Central memory CD8-positive, alpha-beta T cell (primary cell): ENCODE measurements at places on chromosomes 6 and 20.

GRCh38 chr20:36463212-36464061 lies 77.9 kb upstream of the MYL9 start:
- H3K27me3 ChIP-seq: no peaks in the 10 kb centered on the region
- peaks cover 60% of the 10 kb centered on the region for H3K4me1 ChIP-seq
- peak overlapping the region; percentile 95 for H3K27ac ChIP-seq
- H3K36me3 ChIP-seq: peaks cover 23% of the 10 kb centered on the region
- DNase-seq: no peak
- H3K4me3 ChIP-seq: peak overlapping the region; percentile 98

- H3K27me3 ChIP-seq: no peaks in the 10 kb centered on the region
- peak overlapping the region; percentile 63 for H3K4me3 ChIP-seq
- peak overlapping the region; percentile 76 for H3K27ac ChIP-seq
- peaks cover 33% of the 10 kb centered on the region for H3K4me1 ChIP-seq
These were observed 9.5 kb upstream of the HLA-DOA start for GRCh38 chr6:33018904-33019303.

- no peaks in the 10 kb centered on the region for H3K36me3 ChIP-seq
- H3K27ac ChIP-seq: no peak overlapping the region
- H3K27me3 ChIP-seq: peaks cover 27% of the 10 kb centered on the region
- DNase-seq: no peak
- no peak overlapping the region for H3K4me3 ChIP-seq
- no peaks in the 10 kb centered on the region for H3K4me1 ChIP-seq
These were observed 19.5 kb downstream of the FHL5 start for GRCh38 chr6:96582436-96582835.

- no peaks in the 10 kb centered on the region for H3K4me1 ChIP-seq
- H3K27ac ChIP-seq: no peak overlapping the region
- H3K4me3 ChIP-seq: no peak overlapping the region
- no peak for DNase-seq
- no peaks in the 10 kb centered on the region for H3K36me3 ChIP-seq
These were observed 102.4 kb upstream of the CNR1 start for GRCh38 chr6:88268508-88268907.

GRCh38 chr6:151387175-151387970 lies 4.0 kb downstream of the ZBTB2 start:
- H3K4me3 ChIP-seq: no peak overlapping the region
- no peak overlapping the region for H3K27ac ChIP-seq
- H3K4me1 ChIP-seq: peaks cover 32% of the 10 kb centered on the region
- H3K36me3 ChIP-seq: peaks cover 25% of the 10 kb centered on the region
- H3K27me3 ChIP-seq: no peaks in the 10 kb centered on the region
- no peak for DNase-seq

DNA sequence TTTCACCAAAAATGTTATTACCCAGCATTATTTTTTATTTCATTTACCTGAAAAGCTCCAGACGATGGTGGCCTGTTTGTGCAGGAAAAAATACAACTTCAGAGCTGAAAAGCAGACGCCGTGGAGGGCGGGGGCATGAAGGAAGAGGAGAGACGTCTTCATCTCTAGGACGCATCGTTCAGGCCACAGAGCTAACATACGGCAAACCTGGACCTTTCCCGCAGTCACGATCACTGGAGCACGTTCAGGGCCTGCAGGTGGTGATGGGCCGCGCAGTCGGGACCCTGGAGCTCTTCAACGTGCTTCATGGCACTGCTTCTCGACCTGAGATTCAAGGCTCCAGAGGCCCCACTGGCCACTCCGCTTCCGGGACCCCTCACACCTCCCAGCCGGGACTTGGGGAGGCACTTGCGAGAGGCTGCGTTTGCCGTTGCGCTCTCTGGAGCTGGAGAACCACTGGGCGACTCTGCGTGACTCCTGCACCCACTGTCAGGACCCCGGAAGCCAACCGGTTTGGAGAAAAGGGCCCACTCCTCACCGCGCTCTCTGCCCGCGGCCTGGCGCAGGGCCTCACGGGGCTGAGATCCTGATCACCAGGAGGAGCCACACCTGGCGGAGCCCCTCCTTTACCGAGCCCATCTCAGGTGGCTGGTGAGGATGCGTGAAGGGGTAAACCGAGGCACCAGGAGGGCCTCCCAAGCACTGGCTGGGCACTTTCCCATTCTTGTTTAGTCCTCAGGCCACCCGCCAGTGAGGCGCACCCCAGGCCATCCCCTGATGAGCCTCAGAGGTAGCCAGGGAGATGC lies 164.4 kb upstream of the AFDN start:
- DNase-seq: no peak
- no peaks in the 10 kb centered on the region for H3K4me1 ChIP-seq
- no peaks in the 10 kb centered on the region for H3K36me3 ChIP-seq
- H3K4me3 ChIP-seq: no peak overlapping the region
- H3K27ac ChIP-seq: no peak overlapping the region

DNA sequence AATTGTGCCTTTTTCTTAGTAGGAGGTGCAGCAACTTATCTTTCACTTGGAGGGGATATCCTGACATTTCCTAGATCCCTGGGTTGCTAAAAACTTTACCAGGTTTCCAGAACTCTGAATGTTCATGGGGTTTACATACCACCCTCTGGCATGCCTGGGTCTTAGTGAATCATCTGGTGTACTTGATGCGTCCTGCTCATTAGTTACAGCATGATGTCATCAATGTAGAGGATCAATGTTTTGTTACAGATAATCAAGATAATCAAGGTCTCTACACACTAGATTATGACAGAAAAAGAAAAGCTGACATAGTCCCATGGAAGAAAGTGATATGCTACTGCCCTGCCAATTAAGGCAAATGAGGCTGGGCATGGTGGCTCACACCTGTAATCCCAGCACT lies 27.0 kb downstream of the FITM2 start:
- peaks cover 5% of the 10 kb centered on the region for H3K4me1 ChIP-seq
- no peak for DNase-seq
- H3K36me3 ChIP-seq: peaks cover 3% of the 10 kb centered on the region
- no peaks in the 10 kb centered on the region for H3K27me3 ChIP-seq

GRCh38 chr20:23631981-23632710 lies 5.6 kb downstream of the CST3 start:
- H3K27me3 ChIP-seq: peaks cover 34% of the 10 kb centered on the region
- H3K4me3 ChIP-seq: no peak overlapping the region
- no peaks in the 10 kb centered on the region for H3K36me3 ChIP-seq
- peaks cover 8% of the 10 kb centered on the region for H3K4me1 ChIP-seq
- H3K27ac ChIP-seq: no peak overlapping the region

- peaks cover 29% of the 10 kb centered on the region for H3K4me1 ChIP-seq
- peak overlapping the region; percentile 94 for H3K27ac ChIP-seq
- H3K36me3 ChIP-seq: peaks cover 3% of the 10 kb centered on the region
- peak overlapping the region; percentile 66 for H3K4me3 ChIP-seq
- no peak for DNase-seq
These were observed 155.0 kb upstream of the CITED2 start for GRCh38 chr6:139529420-139529819.

- H3K27me3 ChIP-seq: no peaks in the 10 kb centered on the region
- H3K4me1 ChIP-seq: peaks cover 9% of the 10 kb centered on the region
- H3K27ac ChIP-seq: peak overlapping the region; percentile 41
These were observed 14.2 kb downstream of the TXLNB start for GRCh38 chr6:139277587-139277986.

GRCh38 chr20:43284486-43284885 lies 94.8 kb upstream of the PTPRT start:
- H3K27me3 ChIP-seq: peaks cover 60% of the 10 kb centered on the region
- no peak for DNase-seq
- H3K4me3 ChIP-seq: no peak overlapping the region
- H3K4me1 ChIP-seq: no peaks in the 10 kb centered on the region

- no peaks in the 10 kb centered on the region for H3K4me1 ChIP-seq
- peaks cover 9% of the 10 kb centered on the region for H3K27me3 ChIP-seq
- H3K36me3 ChIP-seq: no peaks in the 10 kb centered on the region
These were observed 68.1 kb downstream of the GJA1 start for GRCh38 chr6:121503589-121503991.

DNA sequence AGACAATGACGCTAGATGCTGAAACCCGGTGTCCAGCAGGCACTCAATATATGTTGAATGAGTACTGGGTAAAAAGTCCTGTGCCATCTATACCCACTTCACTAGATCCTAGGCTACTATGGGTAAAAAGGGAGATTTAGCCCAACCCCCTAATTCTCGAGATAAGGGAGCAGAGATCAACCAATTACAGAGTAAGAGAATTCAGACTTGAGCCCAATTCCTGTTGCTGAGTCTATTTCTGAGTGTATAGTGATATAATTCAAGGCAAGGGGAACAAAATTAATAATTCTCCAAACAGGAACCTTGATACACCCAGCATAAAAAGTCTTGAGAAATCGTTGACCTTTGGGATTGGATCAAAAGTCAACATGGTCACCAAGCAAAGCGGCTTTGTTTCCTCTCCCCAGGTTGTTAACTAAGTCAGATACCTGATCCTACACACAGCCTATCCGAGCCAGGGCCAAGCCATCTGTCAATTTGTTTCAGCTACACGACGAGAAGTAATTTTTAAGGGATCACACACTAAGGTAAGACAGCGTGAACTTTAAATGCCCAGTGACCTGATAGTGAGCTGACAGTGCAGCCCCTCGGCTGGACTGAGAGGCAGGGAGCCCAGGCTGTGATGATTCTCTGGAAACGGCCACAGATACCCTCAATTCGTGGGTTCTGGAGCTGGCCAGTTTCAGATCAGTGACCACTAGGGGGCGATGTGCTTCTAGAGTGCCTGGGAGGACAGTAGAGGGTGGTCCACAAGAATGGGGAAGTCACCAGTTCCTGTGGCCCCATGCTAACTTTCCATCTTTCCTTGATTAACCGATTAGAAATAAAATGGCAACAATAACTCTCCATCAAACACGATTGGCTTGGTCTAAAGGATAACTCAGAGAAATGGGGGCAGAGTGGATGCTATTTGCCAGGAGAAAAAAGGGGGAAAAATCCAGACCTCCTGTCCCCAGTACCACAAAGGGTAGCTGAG lies 46.2 kb downstream of the SLC22A23 start:
- H3K4me3 ChIP-seq: no peak overlapping the region
- no peak overlapping the region for H3K27ac ChIP-seq
- DNase-seq: no peak
- peaks cover 5% of the 10 kb centered on the region for H3K4me1 ChIP-seq
- H3K27me3 ChIP-seq: peaks cover 32% of the 10 kb centered on the region

GRCh38 chr6:106906232-106906631 lies 68.3 kb downstream of the CD24 start:
- H3K4me3 ChIP-seq: no peak overlapping the region
- no peak overlapping the region for H3K27ac ChIP-seq
- no peaks in the 10 kb centered on the region for H3K36me3 ChIP-seq

DNA sequence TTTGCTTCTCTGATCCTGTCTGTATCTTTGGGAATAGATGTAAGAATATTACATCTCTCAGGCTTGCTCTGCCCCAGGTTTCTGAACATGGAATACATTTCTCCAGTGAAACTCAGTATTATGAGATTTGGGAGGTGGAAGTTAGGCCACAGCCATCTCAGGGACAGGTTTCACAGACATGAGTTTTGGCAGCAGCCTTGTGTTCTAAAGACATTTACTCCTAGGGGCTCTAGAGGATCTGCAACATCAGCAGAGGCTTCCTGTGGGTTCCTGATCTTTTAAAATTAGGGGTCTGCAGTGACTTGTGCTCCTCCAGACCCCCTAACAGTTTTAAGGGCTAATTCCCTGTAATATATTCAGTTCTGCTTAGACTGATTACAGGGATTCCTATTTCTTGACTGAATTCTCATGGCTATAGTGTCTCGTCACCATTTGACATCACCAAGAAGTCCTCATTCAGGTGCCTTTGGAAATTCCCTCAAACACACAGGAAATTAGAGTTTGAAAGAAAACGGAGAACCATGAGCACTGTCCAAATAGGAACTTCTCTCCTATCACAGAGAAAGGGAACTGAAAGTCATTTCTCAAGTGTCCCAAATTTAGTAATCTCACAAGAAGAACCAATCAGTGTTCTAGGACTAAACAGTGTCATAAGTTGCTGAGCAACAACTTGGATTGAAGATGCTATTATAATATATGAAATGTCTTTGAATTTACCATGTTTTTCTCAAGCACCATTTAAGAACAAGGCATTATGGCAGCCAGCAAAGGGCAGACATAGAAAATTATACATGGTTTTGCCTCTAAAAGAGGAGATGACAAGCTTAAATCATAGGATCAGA lies 2.5 kb upstream of the HLA-DRA start:
- no peak for DNase-seq
- peaks cover 22% of the 10 kb centered on the region for H3K4me1 ChIP-seq
- H3K4me3 ChIP-seq: no peak overlapping the region
- H3K27me3 ChIP-seq: no peaks in the 10 kb centered on the region
- peaks cover 13% of the 10 kb centered on the region for H3K36me3 ChIP-seq
- H3K27ac ChIP-seq: no peak overlapping the region

GRCh38 chr6:40550202-40551101 lies 36.7 kb downstream of the LRFN2 start:
- no peaks in the 10 kb centered on the region for H3K4me1 ChIP-seq
- no peak overlapping the region for H3K27ac ChIP-seq
- H3K27me3 ChIP-seq: no peaks in the 10 kb centered on the region

- H3K27ac ChIP-seq: peak overlapping the region; percentile 95
- peaks cover 15% of the 10 kb centered on the region for H3K4me1 ChIP-seq
- peak; percentile 41 for DNase-seq
These were observed 251.6 kb upstream of the TAB2 start for GRCh38 chr6:149065658-149066556.

GRCh38 chr20:9068841-9069663 lies at the start of gene PLCB4:
Gene PLCB4 (plus strand): TSS chr20:9069087. CDS start chr20:9307815, 238,728 bp downstream.
- no peaks in the 10 kb centered on the region for H3K4me1 ChIP-seq
- no peak for DNase-seq
- H3K4me3 ChIP-seq: no peak within 1 kb of the TSS

DNA sequence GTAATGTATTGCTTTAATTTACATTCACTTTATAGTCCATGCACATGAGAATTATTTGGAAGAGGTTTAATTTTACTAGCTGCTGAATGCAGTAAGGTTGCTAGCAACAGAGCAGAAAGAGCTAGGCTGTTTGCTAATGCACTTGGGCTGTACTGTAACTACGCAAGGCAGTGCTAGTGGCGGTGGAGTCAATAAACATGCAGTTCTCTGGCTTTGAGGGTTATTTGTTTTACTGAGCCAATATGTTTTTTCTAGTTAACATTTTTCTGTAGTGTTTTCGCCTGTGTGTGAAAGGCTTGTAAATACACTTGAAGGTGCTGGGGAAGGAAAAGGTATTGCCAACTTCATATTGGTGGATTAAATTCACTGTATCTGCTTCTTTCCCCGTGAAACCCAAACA lies 112.8 kb downstream of the BTBD3 start:
- no peak overlapping the region for H3K4me3 ChIP-seq
- H3K27ac ChIP-seq: no peak overlapping the region
- DNase-seq: no peak
- no peaks in the 10 kb centered on the region for H3K27me3 ChIP-seq

DNA sequence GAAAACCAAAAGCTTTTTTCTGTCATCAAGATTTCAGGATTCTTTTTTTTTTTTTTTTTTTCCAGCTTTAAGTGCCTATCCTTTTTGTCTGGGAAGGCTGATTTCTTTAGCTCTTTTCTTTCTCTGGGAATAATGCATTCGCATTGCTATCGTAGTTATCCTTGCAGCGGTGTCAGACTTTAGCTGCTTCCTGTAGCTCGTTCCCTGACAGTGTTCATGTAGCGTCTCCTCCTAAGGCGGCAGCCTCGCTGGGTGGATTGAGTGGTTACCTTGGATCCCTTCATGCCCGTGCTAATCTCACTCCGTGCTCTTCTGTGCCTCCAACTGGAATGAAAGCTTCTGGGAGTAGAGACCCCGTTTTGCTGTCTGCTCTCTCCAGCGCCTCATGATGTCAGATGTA lies 43.1 kb downstream of the UST start:
- no peaks in the 10 kb centered on the region for H3K36me3 ChIP-seq
- no peaks in the 10 kb centered on the region for H3K27me3 ChIP-seq
- no peak for DNase-seq
- H3K4me3 ChIP-seq: no peak overlapping the region
- H3K27ac ChIP-seq: no peak overlapping the region
- peaks cover 29% of the 10 kb centered on the region for H3K4me1 ChIP-seq
